OCI-M1 (cell line): ENCODE measurements at places on chromosomes 7 and 10.

GRCh38 chr7:45160417-45160881 is 2.9 kb downstream of the RAMP3 start:
- no peak for DNase-seq

DNA sequence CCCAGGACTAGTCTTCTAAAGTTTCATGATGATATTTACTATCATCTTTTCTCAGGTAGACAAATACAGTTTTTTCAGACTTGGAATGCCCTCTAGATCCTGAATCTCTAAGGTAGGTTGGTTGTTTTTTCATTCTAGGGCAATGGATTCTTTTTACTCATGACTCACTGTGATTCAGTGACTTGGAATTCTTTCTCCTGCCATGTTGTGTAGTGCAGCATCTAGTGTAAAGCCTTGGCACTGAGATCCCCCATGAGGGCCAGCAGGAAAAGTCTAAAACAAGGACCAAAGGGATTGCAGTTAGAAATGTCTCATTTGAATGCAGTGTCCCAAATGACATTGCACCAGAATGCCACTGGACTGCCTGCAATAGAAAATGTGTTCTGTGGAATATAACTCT is 430.4 kb downstream of the NEBL start:
- DNase-seq = no peak

- no peak for DNase-seq
Observed at GRCh38 chr7:111103678-111104274, 12.8 kb downstream of the LRRN3 start.

GRCh38 chr7:26987338-26987737 is 108.5 kb downstream of the HOXA1 start:
- no peak for DNase-seq

DNA sequence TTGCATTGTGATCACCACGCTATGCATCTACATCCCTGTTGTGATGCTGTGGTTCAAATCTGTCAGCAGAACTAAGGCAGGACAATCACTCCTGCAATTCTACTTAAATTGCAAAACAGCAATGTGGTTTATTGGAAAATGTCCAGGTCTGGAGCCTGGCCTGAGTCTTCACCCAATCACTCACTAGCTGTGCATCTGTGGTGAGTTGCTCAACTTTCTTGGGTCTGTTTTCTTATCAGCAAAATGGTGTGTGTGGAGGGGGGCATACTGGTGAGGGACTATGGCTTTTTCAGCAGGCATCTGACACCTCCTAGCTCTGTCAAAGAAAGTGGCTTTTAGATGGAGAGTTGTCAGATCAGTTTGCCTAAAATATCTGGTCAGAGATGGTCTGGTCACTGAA is 108.3 kb upstream of the FEZF1 start:
- DNase-seq = peak; percentile 86

- DNase-seq = no peak
Observed at GRCh38 chr7:2387897-2388636, 15.3 kb upstream of the CHST12 start.

DNA sequence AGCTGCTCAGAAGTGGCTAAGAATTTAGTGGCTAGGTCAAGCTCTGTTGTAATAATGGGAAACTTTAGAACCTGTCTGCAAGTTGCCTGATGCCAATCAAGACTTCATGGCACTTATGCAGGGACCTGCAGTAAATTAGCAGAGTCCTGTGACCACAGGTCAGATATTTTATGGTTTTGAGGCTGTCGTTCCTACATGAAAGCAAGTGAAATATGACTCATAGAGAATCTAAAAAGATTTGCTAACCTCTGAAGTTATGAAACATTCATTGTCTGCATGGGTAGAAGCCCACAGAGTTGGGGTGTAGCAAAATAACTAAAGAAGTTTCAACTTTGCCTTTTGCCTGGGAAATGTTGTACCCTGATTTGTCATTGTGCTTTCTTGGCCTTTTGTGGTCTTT is 32.3 kb downstream of the SLC39A12 start:
- peak; percentile 13 for DNase-seq

- no peak for DNase-seq
Observed at GRCh38 chr10:128734161-128734560, 607.9 kb upstream of the MKI67 start.

DNA sequence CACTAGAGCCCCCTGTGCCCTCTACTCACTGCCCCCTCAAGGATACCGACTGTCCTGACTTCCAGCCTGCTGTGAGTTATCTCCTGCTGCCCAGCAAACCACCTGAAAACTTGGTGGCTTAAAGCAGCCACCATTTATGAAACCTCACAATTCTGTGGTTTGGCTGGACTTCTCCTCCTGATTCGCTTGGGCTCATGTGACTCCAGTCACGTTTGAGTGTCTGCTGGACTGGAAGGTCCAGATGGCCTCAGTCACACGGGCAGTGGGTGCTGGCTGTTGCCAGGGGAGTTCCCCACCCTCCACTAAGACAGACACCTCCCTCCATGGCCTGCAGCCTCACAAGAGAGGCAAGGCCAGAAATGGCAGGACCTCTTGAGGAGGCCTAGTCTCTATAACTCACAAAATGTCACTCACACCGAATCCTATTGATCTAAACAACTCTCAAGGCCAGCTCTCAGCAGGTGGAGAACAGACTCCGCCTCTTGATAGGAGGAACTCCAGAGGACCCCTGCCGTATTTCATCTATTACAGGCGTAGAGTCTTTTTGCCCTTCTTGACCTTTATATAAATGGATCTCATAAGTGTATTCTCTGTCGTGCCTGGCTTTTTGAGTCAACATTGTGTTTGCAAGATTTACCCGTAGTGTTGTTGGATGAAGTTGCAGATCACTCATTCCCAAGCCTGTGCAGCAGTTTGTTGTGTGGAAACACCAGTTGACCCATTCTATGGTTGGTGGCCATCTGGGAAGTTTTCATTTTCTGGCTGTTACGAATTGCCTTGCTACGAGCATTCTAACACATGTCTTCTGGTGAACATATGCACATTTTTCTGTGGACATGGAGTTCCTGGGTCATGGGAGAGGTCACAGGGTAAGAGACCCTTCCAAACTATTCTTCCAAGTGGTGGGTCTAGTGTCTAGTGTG is 48.3 kb downstream of the ZMIZ1 start:
- peak; percentile 84 for DNase-seq

DNA sequence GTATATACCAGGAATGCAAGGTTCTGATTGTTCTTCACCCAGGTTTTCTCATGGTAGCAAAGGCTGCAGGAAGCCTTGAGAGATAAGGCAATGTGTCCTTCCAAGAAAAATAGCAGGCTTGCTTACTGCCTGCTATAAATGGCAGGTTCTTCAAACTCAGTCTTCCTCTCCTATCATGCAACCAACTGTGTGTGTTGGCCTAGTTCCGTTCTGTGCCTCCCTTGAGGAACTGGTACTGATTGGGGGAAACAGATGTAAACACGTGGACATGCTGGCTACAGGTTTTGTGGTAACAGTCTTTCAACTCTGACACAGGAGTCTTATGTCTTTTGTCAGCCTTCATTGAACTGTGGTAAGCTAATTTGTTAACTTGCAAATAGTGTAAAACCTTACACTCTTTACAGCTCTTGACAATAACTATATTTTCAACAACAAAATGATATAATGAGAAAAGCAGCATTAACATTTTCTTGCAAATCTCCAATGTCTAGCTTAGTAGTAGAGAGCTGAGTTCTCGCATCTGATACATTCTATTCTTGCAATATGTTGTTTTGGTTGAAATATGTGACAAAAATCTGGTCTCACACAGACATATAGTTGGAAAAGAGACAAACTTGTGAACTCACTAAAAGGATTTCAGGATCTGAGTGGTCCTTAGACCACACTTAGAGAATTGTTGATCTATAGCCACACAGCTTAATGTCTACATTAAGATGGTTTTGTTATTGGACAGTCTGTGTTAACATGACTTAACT is 54.7 kb upstream of the LSM8 start:
- DNase-seq = peak; percentile 42

- DNase-seq = no peak
Observed at GRCh38 chr7:28808796-28809533, 149.2 kb downstream of the TRIL start.

DNA sequence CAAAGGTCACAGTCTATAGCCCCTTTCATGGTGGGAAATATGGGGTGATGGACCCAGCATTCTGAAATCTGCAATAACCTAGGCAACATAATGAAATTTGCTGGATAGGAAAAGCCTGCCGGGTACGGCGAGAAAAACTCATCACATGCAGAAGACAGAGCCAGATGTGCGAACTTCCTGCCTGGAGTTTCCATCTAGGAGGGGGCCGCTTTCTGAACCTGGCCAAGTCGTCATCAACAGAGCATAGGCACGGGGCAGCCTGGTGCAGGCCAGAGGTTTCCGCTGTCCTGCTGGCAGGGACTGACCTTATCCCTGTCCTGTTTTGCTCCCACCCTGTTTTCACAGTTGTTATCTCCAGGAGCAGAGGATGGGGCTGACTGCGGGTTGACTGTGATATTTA is 27.4 kb downstream of the CCDC3 start:
- no peak for DNase-seq

GRCh38 chr7:45699015-45699309 is 124.8 kb downstream of the ADCY1 start:
- no peak for DNase-seq

DNA sequence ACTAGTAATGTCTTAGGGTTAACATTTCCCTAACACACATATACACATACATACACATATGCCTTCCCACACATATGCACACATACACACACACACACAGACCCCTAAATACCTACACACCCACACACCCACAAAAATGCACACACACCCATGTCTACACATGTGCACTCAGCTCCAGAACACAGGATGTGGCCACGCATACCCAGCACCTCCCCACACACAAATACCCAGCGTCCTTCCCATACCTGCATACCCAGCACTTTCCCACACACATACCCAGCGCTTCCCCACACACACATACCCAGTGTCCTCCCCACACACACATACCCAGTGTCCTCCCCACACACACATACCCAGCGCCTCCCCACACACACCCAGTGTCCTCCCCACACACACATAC is 534.9 kb downstream of the DNAJB6 start:
- DNase-seq = no peak

DNA sequence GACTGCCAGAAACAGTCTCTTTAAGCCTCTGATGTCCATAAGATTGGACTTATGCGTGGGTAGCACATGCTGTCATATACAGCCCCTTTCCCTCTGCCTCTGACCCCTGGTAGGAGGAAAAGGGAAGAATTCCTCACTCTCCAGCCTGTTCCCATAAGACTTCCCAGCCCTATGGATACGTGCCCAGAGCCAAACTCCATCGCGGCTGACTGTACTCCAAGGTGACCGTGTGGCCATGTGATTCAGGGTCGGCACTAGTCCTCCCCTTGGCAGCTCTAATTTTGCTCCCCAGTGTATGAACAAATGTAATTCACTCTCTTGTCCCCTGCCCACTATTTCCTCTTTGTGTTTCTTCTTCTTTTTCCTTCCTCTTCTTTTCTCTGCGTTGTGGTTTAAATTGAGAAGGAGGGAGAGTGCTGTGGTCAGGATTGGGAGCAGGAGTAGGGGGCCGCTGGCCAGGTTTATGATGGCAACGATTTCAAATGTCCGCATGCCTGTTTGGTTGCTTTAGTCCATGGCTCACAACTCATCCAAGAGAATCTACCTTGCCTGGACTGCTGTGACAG is 43.8 kb downstream of the PRLHR start:
- DNase-seq = peak; percentile 26

DNA sequence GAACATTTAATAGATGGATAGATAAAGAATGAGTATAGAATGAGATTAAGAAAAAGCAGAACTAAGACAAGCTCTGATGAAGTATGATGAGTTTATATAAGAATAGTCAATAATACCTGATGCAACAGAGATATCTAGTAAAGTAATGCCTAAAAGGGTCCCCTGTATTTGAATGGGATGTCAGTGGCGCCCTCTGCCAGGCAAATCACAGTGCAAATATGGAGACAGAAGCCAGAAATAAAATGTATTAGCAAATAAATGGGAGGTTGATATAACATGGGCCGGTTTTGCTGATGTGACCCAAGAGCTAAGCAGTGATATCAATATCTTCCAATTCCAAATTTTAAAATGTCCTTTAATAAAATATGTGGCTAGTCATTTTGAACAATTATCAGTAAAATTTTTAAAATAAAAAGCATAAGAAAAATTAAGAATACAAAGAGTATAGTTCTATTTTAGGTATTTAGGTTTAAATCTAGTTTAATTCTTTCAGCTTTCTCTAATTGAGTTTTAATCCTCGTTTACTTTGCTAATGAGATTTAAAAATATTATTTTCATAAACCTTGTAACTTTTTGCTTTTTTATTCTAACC is 62.6 kb downstream of the ADK start:
- DNase-seq = peak; percentile 76

DNA sequence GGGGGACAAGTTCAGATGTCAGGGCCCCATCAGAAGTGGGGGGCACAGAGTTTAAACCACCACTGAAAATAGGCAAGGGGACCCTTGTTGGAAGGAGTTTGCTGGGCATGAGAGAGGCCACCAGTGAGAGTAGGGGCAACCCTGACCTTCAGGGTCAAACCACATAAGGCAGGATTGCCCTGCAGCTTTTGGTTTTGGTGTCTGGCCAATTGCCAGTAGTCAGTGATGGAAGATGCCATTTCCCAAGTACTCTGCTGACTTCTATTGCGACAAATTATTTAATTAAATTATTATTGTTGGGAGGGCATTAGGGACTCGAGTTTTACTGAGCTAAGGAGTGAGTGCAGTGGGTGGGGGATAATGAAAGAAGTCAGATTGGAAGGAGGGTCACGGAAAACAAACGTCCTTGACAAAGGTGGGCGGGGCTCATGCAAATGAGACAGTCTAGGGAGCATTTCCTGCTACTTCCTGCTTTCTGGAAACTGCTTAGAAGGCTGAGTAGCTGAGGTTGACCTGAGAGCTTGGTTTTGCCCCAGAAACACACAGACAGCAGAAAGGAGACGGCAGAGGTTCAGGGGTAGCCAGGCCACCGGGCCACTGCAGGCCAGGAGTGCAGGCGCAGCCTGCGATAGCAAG is 74.2 kb upstream of the ANLN start:
- DNase-seq = peak; percentile 19

DNA sequence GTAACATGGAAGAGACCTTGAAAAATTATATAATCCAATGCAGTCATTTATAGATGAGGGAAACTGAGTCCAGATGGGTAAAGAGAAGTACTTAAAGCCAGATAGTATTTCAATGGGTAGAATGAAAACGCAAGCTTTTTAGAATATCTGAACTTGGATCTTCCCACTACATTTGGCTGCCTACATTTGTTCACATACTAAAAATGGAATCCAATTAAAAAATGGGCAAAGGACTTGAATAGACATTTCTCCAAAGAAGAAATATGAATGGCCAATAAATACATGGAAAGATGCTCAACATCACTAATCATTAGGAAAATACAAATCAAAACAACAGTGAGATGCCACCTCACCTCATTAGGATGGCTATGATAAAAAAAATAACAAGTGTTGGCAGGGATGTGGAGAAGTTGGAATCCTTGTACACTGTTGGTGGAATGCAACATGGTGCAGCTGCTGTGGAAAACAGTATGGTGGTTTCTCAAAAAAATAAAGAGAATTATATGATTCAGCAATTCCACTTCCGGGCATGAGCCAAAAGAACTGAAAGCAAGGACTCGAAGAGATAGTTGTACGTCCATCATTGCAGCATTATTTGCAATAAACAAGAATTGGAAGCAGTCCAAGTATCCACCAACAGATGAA is 188.0 kb downstream of the FRMD4A start:
- no peak for DNase-seq

GRCh38 chr7:2651847-2652735 is 20.3 kb downstream of the TTYH3 start:
- DNase-seq = no peak

GRCh38 chr10:6123532-6123931 is 34.7 kb downstream of the RBM17 start:
- DNase-seq = peak; percentile 43
